ACHN (cell line): ENCODE measurements at places on chromosomes 4 and X.
A peak's percentile ranks its signal among the peaks of the same experiment; 100 is the strongest.

DNA sequence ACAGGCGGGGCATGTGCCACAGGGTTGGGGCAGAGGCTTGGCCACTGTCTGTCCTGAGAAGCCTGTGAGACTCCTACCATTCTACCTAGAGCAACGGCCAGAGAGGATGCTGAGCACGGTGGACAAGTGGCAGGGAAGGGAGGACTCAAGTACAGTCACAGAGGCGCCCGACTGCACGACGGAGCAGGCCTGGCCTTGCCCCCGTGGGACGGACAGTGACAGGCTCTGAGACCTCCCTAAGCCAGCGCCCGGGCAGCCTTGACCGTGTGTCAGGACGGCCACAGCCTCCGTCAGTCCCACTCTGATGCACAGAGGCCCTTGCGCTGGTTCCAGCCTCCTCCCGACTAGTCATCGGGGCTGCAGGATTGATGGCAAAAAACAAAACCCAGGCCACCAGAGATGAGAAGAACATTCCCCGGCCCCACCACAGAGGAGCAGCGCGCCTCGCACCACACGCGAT lies 36.7 kb upstream of the MXD4 start:
- DNase-seq: no peak

- DNase-seq: no peak
Observed at GRCh38 chr4:87835197-87835596, 2.4 kb downstream of the MEPE start.

DNA sequence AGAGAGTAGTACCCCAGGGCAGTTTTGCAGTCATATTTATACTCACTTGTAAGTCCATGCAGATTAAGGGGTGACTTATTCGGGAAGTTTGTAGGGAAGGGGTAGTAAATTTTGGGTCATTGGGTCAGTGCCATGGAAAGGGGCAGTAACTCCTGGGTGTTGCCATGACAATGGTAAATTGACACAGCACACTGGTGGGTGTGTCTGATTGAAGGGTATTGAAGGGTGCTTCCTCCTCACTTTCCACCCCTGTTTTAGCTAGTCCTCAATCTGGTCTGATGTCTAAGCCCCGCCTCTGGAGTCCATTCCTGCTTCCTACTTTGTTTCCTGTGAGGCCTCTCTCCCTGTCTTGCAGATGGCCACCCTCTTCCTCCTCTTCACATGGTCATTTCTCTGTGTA lies 11.9 kb downstream of the ODAPH start:
- DNase-seq: no peak

GRCh38 chr4:77358315-77358928 lies 201.4 kb downstream of the CCNG2 start:
- peak; percentile 35 for DNase-seq

DNA sequence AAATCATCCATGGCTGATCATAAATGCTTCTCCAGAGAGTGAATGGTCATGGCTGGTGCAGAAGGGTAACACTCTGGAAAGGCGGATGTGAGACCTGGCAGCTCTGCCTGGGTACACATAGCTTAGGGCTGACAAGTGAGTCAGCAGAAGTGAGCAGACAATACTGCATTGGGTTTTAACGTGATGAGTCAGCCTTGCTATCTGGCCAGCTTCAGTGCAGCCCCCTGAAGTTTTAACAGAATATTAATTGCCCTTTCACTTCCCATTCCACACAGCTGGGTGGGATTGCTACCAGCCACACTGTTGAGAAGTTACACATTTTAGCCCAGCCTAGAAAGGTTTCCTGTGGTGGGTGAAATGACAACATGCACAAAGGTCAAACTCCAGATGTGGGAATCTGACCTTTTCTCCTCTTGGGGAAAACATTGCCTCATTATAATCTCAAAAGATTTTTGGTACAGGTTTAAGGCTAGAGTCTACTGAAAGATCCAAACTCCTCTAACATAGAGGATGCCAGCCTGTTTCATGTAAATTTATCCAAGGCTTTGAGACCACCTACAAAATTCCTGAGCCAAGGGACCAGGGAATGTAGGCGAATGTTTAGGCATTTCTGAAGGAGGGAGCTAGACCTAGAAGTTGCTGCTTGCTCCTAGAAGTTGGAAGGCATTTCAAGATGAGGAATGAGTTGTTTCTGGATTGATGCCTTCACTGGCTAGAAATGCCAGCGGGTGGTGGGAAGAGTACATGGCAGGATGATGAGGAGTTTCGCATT lies 230.3 kb upstream of the PGRMC2 start:
- DNase-seq: peak; percentile 89

DNA sequence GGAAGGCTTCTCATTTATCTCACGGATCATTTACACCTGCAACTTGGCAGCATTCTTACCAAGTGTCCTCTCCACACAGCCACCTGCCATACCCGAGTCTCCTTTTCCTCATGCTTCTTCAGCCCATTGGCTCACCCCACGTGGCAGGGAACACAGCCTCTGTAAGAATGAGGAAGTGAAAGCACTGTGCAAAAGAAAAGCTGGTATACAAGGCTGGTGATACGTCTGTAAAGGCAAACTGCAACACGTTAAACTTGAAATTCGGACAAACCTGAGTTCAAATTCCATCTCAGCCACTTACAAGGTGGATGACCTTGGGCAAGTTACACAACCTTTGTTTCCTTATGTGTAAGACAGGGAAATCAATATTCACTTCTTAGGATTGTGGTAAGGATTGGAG lies 164.0 kb upstream of the RASGEF1B start:
- peak; percentile 25 for DNase-seq

DNA sequence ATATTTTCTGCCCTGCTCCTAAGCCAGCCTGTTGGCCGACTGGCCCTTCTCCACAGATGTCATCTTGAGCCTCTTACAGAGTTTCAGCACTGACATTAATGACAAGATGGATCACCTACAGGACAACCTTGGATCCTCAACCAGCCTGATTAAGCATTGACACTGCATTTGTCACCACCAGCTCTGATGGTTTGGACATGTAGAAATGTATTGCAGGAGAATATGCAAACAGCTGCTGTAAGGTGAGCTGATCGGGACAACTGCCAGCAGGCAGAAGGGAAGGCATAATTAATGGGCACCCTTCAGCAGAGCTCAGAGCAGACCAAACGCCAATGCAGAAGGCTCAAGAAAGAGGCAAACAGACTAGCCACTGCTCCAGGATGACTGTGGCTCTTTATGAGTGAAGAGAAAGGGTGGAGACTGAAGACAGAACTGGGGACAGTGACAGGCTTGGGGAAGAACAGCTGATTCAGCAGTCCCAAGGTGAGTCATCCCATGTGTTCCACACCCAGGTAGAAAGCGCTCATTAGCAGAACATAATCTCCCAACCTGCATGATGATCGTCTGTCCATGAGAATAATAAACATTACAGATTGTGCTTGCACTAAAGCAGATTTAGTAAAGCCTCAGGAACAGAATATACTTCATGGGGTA lies 6.7 kb downstream of the CORIN start:
- no peak for DNase-seq

DNA sequence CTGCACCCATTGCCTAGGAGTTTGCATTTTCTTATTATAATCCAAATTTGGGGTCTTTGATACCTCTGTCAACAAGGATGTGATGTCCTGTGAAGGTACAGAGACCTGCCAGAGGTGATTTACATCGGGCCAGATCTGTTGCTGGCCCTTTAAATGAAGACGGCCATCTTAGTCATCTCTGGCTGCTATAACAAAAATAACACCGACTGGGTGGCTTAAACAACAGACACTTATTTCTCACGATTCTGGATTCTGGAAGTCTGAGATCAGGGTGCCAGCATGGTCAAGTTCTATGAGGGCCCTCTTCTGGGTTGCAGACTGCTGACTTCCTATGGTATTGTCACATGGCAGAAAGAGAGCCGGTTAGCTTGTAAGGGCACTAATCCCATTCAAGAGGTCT lies 75.7 kb downstream of the F11 start:
- no peak for DNase-seq

GRCh38 chrX:3192835-3193234 lies 151.6 kb downstream of the ARSF start:
- DNase-seq: no peak

DNA sequence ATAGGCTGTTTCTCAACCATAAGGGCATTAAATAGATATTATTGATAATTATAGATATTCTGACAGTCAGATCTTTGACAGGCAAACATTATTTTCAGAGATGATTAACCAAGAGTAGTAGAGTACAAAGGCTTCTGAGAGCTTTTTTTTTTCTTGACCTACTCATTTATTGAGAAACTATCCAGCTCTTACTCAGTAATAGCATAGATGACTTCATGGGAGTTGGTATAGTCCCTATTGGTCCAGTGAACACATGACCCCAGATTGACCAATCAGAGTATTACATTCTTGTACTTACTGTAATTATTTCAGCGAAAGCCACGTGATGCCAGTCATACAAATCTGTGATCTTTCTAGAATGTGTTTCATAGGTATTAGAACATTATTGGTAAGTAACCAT lies 508.7 kb downstream of the FSTL5 start:
- no peak for DNase-seq

DNA sequence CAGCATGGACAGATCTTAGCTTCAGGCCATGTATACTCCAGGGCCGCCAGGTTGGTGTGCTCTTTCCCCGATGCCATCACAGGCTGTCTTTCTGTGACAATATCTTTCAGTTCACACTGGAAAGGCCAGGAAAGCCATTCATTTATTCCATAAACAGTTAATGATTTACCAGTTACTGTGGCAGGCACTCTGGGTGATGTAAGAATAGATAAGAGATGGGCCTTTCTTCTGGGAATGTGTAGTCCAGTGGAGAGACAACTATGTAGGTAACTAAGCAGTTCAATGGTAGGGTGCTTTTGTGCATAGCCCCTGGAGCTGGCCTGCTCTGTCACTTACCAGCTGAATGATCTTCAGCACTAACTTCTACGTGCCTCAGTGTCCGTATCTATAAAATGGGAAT lies 46.3 kb upstream of the LEF1 start:
- DNase-seq: no peak

DNA sequence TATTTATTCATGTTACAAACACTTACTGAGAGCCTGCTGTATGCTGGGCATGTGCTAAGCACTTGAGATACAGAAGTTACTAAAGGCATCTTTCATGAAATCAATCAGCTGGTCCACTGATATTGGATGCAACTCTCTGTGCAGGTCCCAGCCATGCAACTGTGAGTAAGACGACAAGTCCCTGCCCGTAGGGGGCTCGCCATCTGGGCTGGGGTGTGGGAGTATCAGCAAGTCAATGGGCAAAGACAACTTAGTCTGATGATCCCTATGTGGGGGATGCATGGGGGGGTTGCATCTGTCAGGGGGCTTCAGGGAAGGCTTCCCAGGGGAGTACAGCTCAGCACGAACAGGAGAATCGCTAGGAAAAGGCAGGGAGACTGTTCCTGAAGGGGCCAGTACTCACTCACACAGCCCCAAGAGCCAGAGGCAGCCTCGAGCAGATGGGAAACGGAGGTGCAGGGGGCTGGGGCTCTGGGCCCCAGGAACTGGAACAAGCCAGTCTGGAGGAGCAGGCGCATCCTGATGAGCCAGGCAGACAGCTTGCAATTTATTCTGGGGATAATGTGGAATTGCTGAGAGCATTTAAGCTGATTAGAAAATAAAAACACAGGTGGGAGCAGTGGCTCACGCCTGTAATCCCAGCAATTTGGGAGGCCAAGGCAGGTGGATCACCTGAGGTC lies 40.2 kb downstream of the CRMP1 start:
- no peak for DNase-seq

GRCh38 chrX:18490806-18491555 lies 65.6 kb downstream of the CDKL5 start:
- DNase-seq: no peak

- DNase-seq: no peak
Observed at GRCh38 chr4:70623323-70623722, 5.2 kb upstream of the ENAM start.

DNA sequence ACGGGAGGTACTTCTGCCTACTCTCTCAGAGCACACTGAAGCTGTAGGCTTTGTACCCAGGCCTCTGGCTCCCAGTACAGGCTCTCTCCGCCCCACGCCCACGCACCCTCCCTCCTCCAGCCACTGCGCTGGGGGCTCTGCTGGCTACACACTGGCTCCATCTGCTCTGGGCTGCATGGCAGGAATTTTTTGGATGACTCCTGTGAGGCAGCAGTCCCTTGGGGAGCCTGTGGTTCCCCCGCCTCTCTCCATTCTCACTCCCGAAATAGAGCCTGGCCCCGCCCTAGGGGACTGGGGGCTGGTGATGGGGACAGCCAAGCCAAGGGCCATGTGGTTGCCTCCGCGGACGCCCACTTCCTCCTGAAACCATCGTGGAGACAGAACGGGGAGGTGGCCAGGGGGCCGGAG lies 58.1 kb upstream of the ADRA2C start:
- DNase-seq: no peak

GRCh38 chr4:5758741-5759140 lies 47.7 kb downstream of the EVC start:
- DNase-seq: peak; percentile 90

DNA sequence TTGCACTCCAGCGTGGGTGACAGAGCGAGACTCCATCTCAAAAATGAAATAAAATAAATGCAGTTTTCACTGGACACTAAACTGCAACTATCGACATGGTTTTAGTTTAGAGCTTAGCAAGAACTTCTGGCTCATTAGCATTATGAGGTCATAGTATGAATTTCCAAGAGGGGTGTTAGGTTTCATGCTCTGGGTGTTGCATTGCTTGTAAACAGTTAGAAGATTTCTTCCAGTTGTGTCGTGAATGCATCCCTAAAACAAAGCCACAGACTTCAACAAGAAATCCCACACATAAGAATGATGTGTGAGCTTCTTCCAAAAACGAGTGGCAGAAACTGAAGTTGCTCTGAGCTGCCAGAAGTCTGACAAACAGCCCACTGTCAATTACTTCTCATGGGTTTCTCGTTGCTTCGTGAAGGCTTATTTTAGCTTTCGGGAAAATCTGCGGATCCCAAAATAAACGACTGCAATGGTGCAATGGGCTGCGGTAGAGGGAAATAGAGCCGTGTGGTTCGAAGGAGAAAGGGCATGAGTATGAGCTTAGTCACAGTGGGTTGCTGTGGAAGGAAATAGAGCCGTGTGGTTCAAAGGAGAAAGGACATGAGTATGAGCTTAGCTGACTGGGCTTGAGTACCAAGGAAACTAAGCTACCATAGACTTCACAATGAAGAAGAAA lies 354.9 kb downstream of the DHRSX start:
- no peak for DNase-seq

- no peak for DNase-seq
Observed at GRCh38 chr4:65658117-65658516, 12.2 kb downstream of the EPHA5 start.

GRCh38 chr4:83454686-83455085 lies 937 bp downstream of the HELQ start:
- peak; percentile 0 for DNase-seq

GRCh38 chr4:141155586-141155985 lies 22.3 kb upstream of the RNF150 start:
- no peak for DNase-seq

DNA sequence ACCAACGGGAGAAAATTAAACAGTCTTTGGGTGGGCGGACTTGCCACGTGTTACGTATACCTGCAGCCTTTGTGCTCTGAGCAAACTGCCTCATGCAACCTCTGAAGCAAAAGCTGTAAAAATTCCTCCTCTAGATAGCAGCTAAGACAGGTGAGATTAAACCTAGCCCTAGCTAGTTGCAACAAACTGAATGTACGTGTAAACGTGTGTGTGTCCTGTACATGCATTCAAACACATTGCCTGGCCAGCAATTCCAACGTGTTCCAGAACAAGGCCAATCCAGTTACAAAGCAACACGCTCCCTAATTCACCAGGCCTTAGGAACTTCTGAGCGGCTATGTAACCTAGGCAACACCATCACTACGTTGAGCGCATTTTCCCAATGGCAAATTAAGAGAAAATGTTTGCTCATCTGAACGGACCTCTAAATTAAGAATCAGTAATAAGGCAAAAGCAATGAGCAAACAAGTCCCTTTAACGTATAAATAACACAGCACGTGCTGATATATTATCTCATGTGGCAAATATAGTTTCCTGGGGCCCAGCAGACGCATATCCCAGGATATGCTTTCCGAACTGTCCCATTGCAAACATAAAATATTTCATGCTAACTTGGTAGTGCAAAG lies 792 bp downstream of the PPID start:
- DNase-seq: peak; percentile 20
